ENCODE measurements at places on chromosomes 3 and 15.

GRCh38 chr3:128170866-128171516 is 17.7 kb downstream of the EEFSEC start:
- peak; percentile 81 for DNase-seq

- peak; percentile 53 for DNase-seq
Observed at GRCh38 chr3:157532529-157533297, 29.5 kb upstream of the VEPH1 start.

GRCh38 chr15:42679285-42680141 is 57.4 kb downstream of the CDAN1 start:
- peak; percentile 91 for DNase-seq

DNA sequence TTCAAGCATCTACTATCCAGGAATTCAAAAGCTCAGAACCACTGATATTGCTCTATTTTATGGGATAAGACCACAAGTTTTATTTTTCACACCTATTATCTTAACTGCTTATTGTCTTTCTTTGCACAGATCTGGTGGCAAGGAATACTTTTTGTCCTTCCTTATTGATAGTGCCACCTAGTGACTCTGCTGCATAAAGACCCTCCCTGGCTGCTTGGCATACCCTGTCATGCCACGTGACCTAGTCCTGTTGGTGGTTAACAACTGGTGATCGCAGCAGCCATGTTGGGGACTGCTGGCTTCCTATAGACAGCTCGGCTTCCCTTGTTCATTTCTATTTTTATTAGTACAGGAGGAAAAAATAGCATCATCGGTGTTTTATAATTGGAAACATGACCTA is 236.3 kb downstream of the MEX3B start:
- DNase-seq, result peak; percentile 28

DNA sequence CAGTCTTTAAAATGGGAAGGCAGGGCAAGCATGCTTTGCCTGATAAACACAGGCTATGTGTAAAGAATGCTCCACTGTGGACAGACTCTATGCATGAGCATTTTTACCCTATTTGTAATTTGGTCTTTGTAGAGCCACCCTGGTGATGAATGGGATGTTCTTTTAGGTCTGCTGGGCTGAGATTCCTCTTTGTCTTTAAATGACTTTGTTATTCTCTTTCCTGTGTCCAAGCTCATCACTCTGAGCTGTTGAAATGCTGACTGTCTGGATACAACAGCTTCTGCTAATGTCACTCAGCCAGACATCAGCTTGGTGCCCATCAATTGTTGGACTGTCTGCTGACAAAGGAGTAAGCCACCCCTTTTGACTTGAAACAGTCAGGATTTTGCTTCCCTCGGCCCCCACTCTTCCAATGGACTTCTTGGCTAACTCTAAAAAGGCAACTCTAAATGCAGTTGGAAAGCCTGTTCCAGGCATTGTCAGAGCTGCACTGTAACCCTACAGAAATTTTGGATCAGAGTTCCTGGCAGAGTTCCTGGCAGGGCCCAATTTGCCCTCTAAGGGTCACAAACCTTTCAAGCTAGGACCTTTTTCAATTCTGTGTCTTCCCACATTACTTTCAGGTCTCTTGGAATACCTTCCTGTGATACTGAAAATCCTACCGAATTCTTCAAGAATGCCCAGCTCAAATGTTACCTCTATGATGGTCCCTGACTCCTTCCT is 40.5 kb upstream of the EIF1B start:
- DNase-seq, result no peak

GRCh38 chr15:29818141-29818540 is 4.1 kb downstream of the TJP1 start:
- no peak for DNase-seq

Data from RWPE1 (cell line).